Fibroblast of gingiva (primary cell): ENCODE measurements at places on chromosomes 3 and 15.

GRCh38 chr3:55166576-55167555 is 239.0 kb upstream of the LRTM1 start:
- DNase-seq: no peak

GRCh38 chr15:88902846-88903245 is 7.5 kb upstream of the HAPLN3 start:
- DNase-seq: no peak

DNA sequence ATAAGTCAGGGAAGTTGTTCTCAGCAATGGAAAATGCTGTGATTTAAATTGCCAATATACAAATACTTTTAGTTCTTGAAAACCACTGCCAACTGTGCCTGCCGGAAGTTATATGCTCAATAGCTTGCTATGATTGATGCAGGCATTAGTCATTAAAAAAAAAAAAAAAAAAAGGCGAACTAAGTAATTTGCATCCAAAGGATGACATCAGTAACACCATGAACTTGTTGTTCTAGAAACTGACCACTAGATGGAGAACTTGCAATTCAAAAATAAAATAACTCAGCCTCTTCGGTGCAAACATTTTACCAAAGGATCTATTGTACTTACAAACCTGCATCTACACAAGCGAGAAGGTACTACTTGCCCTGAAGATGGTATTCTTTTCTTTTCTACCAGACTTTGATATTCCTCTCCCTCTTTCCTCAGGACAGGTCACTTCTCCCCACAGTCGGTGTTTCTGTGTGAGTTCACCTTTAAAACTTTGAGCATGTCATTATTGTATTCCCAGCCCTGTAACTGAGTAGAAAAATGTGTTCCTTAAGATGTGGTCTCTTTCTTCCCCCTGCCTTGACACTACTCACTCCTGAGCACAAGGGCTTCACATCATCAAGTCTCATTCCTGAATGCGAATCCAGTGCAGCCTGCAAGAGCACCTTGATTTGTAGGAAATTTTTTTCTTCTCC is 115.0 kb upstream of the VEPH1 start:
- DNase-seq: peak; percentile 63

GRCh38 chr3:164918905-164919304 is 159.4 kb downstream of the SI start:
- DNase-seq: no peak

DNA sequence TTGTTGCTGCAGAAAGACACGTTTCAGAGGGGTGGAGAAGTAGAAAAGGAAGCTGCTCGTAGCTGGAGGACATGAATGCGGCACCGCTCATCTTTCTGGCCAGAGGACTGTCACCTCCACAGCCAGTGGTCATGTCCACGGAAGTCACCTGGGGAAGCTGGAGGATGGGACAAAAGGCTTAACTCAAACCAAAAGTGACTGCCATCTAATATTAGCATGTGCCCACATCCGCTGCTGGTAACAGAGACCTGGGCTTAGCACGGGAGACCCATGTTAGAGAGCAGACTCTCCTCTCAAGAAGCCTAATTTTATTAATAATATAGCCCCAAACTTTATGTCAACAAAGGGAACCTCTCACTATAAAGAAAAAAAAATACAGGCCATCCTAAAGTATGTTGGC is 5.9 kb downstream of the MEX3B start:
- DNase-seq: no peak

DNA sequence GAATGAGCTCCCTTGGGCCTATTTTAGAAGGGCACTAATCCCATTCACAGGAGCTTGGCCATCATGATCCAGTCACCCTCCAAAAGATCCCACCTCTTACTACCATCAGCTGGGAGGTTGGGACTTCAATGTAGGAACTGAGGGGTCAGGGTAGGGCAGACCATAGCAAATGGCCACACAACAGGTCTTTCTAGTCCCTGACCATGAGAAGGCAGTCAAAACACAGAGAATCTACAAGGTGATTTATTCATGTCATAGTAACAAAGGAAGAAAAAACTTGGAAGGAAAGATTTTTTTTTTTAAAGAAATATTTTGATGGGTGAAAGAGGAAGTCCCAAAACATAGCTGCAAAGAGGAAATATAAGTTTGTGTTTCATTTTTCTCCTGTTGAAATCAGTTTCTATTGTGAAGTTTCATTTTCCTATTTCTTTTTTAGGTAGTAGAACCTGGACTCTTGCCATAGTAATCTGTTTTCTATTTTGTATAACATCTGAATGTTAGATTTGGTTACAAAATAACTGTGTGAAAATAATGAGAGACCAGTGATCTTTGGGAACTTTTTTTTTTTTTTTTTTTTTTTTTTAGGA is 23.5 kb upstream of the TNFSF10 start:
- DNase-seq: peak; percentile 21

- no peak for DNase-seq
Observed at GRCh38 chr3:106386050-106386449, 517.2 kb upstream of the CBLB start.

DNA sequence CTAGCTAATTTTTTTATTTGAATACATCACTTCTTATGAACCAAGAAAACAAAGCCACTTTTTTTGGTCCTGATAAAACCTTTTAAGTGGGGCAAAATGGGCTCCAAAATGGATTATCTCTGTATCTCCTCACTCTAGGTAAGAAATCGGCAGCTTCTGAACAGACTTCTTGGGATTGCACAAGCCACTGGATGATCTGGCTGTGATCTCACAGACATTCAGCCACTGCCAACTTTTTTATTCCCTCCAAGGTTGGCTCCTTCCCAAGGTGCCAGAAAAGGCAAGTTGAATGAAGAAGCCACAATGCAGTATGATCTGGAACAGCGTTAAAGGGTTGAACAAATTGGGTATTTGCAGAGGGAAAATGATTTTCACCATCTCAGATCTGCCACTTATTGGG is 73.2 kb downstream of the PRICKLE2 start:
- DNase-seq: peak; percentile 64

DNA sequence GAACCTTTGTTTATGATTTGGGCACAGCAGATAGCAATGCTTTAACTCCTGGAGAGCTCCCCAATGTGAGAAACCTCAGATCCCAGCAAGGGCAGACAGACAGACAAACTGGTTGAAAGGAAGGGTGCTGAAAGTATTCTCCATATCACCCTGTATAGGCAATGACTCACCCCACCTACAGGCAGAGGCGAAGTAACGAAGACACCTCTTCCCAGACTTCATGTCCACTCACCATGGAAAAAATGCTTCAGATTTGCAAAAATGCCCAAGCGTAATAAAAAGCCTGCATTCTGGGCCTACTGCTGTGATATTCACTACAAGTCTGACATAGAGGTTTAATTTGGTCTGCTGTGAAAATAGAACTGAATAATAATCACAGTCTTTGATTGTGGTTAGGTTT is 50.5 kb downstream of the THBS1 start:
- no peak for DNase-seq

- no peak for DNase-seq
Observed at GRCh38 chr3:79869461-79870312, 101.9 kb upstream of the ROBO1 start.

- DNase-seq: no peak
Observed at GRCh38 chr3:73601481-73601880, 23.3 kb downstream of the PDZRN3 start.

DNA sequence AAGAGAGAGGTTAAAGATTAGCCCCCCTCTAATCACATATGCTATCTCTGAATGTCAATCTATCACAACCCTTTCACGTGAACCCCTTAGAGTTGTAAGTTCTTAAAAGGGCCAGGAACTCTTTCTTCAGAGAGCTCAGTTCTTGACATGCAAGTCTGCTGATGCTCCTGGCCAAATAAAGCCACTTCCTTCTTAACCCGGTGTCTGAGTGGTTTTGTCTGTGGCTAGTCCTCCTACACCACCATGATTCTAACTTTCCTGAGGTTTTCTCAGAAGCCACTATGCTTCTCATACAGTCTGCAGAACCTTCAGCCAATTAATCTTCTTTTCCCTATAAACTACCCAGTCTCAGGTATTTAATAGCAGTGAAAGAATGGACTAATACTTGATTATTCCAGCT is 231.1 kb upstream of the CNTN6 start:
- DNase-seq: no peak

- DNase-seq: no peak
Observed at GRCh38 chr3:32403663-32404062, 12.0 kb downstream of the CMTM7 start.

- DNase-seq: peak; percentile 89
Observed at GRCh38 chr3:32276279-32276841, 37.9 kb downstream of the CMTM8 start.

DNA sequence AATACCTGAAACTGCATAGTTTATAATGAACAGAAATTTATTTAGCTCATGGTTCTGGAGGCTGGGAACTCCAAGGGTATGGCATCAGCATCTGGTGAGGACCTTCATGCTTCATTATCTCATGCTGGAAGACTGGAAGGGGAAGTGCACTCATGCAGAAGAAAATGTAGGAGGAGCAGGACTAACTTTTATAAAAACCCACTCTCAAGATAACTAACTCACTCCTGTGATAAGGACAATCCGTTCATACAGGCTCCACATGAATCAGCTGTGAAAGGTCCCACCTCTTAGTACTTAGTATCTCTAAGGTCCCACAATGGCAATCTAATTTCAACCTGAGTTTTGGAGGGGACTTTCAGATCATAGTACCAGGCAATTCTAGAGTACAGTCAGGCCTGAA is 33.6 kb upstream of the APH1B start:
- DNase-seq: no peak

DNA sequence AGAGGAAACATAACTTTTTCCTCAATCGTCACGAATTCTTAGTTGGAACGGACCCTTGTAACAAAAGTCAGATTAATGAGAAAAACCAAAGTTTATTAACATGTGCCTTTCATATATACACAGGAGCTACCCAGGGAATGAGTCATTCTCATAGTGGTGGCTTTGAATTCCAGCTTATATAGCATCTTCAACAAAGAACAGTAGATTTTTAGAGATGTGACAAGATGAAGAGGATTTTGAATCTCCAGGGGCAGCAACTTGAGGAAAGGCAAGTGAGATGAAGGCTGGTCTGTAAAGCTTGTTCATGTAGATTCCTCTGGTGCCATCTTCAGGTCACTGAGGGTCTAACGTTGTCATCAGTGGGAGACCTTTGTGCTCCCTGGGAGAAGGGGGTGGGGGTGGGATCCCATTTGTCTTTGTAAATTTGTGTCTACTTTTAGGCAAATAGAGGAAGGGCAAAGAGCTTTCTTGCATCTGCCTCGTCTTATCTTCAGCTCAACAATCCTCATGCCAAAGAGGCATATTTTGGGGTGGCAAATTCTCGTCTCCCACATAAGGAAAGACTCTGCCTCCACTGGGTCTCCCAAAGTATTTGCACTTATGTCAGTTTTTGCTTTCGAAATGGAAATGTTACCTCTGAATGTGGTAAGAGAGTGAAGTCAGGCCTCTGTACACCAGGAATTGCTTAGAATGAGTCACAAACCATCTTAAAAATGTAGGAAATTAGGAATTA is 29.5 kb downstream of the CLEC3B start:
- peak; percentile 74 for DNase-seq

GRCh38 chr3:68919000-68919399 is 13.3 kb downstream of the TAFA4 start:
- no peak for DNase-seq

DNA sequence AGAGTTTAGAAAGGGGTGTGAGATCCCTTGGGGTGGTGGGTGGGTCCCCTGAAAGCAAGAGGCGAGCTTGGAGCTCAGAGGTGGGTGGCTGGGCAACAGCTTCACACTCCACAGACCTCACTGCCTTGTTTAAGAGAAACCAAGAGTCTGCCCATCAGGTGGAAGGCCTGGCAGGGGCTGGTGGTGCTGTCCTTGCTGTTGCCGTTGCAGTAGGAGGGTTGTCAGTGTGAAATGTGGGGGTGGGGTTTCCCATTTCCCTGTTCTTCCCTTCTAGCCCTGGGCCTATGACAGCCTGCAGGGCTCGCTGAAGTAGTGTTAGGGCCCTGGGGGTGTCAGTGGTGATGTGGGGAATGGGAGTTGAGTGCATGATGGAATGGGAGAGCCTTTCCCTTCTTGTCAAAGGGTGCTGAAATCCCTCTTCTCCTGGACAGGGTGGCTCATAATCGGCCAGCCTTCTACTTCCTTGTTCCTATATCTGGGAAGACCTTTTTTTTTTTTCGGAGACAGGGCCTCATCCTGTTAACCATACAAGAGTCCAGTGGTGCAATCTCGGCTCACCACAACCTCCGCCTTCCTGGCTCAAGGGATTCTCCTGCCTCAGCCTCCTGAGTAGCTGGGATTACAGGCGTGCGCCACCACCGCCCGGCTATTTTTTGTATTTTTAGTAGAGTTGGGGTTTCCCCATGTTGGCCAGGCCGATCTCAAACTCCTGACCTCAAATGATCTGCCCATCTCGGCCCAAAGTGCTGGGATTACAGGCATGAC is 4.3 kb downstream of the PLEKHO2 start:
- DNase-seq: no peak

GRCh38 chr3:184314363-184314699 is at the start of gene EIF4G1:
Gene EIF4G1, plus strand, starts transcription at chr3:184314606. Its CDS starts 1,191 bp downstream, at chr3:184315797.
- peak; percentile 96 for DNase-seq
